ENCODE measurements at places on chromosomes 12 and 14.
A peak's percentile ranks its signal among the peaks of the same experiment; 100 is the strongest.

DNA sequence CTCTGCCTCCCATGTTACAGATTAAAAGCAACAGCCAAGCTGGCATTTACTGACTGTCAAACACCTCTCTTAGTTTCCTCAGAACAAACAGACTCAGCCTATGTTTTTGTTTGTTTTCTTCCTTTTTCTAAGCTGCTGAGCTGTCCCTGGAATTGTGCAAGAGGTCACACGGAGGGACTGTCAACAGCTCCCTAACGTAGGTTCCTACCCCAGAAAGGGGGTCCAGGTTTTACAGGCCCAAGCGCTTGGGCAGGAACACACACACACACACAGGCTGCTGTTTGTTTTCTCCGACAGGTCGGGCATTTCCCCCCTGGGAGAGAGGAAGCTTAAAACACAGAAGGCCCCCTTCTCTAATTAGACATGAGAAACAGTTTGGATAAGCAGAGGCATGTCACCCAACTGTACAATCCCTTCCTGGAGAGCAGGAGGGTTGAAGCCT, 739.6 kb upstream of the TBX3 start:
- no peak for DNase-seq

- DNase-seq: no peak
Observed at GRCh38 chr14:33837943-33838683, 112.8 kb downstream of the EGLN3 start.

DNA sequence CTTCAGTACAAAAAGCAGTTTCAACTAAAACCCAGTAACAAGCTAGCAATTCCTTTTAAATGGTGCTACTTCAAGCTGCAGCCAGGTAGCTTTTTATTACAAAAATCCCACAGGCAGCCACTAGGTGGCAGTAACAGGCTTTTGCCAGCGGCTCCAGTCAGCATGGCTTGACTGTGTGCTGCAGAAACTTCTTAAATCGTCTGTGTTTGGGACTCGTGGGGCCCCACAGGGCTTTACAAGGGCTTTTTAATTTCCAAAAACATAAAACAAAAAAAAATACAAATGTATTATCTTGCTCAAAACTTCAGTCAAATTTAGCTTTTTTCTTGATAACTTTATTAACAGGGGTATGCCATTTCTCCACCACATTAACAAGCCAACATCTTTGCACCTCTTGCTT, 3.6 kb upstream of the CLEC4E start:
- peak; percentile 72 for DNase-seq

- DNase-seq: no peak
Observed at GRCh38 chr12:7292300-7292699, 11.6 kb upstream of the ACSM4 start.

DNA sequence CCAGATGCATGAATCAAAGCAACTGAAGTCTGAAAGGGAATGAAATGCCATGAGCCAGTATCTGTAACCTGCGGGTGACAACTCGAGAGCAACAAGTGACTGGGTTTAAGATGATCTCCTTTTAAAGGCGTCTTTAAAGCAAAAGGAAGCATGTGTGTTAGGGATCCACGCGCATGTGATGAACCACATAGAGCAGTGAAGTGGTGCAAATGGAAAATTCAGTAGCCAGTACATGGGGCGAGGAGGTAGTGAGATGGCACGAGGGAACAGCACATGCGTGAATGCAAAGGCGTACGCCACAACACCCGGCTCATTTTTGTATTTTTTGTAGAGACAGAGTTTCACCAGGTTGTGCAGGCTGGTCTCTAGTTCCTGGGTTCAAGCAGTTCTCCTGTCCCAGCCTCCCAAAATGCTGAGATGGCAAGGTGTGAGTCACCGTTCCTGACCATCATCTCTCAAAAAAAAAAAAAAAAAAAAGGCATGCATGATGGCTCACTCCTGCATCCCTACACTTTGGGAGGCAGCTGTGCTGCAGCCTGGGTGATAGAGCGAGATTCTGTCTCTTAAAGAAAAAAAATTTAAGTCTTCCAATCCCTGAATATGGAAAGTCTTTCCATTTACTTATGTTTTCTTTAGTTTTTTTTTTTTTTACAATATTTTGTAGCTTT, 24.6 kb upstream of the BCL7A start:
- DNase-seq: no peak

DNA sequence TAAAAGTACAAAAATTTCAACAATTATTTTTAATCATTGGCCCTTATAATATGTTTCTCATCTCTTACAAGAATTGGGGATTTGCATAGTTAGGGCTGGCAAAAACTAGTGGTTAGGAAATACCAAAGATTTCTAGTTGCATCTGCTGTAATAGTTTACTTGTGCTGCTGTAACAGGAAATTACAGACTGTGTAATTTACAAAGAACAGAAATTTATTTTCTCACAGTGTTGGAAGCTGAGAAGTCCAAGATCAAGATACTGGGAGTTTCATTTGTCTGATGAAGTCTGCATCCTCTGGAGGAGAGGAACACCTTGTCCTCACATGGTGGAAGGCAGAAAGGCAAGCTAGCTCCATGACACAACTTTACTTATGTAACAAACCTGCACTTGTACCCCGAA, 157.0 kb downstream of the FLRT2 start:
- no peak for DNase-seq

DNA sequence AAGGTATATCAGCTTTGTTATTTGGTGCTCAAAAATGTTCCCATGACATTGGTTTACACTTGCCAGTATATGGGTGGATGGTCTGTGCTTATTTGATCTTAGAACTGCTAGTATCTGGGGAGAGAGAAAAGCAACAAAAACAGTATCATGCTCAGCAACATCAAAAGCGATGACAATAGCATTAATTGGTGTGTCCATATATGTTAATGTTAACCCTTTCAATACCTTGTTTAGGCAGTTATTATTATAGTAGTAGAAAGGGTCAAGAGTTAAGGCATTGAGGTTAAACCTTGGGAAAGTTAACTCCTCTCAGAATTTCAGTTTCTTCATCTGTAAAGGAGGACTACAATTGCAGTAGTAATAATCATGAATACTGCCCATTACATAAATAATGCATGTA, 37.4 kb upstream of the SLC38A2 start:
- DNase-seq: no peak

DNA sequence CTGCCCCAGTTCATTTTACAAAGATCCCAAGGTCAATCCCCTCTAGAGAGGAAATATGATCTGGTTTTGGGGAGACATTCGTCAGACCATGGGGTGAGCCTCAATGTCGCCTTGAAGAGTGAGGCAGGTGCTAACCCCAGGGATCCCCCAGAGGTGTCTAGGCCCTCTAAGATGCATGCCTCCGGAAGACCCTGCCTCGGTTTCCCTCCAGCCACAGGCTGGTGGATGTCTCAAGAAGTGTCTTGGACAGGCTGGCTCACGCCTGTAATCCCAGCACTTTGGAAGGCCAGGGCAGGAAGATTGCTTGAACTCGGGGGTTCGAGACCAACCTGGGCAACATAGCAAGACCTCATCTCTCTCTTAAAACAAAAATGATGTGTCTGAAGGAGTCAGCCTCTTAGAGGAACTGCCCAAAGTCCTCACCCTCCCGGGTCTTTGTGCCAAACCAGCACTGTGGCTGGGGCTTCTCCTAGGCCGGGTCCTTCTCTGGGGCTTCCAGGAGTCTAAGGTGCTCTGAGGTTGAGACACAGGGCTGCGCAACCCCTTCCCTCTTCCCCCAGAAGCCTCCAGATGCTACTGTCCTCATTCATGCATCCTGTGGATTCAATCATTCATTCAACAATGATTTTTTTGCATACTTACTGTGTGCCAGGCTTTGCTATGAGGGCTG, 24.7 kb upstream of the BEGAIN start:
- DNase-seq: no peak

- DNase-seq: no peak
Observed at GRCh38 chr12:76173756-76174155, 89.3 kb upstream of the NAP1L1 start.

DNA sequence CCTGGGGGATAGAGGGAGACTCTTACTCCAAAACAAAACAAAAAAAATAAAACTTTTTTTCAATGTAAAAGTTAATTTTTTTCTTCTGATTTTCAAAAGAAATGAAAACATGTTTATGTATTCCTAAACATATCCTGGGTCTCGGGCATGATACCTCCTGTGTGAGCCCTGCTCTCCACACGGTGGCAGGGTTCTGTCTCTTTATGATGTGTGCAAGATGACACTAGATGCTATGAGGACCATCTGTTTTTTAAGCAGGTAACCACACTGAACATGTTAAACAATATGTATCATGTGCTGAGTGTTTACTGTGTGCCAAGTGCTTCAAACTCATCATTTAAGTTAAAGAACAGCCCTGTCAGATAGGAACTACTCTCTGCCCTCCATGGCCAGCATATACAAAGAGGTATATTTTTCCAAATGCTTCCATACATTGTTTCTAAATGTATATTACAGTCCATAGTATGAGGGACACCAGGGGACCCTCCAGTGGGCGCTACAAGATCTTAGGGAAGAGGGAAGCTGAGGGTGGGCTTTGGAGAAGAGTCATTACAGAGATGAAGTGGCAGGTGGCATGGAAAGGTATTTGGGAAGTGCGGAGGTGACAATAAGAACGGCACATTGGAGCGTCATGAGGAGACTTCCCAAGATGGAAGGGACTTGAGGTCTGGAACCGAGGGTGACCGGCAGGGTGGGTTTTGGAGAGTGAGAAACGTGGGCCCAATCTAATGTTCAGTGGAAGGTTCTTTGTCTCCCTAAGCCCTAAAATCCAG, 28.5 kb downstream of the FOS start:
- DNase-seq: peak; percentile 16

DNA sequence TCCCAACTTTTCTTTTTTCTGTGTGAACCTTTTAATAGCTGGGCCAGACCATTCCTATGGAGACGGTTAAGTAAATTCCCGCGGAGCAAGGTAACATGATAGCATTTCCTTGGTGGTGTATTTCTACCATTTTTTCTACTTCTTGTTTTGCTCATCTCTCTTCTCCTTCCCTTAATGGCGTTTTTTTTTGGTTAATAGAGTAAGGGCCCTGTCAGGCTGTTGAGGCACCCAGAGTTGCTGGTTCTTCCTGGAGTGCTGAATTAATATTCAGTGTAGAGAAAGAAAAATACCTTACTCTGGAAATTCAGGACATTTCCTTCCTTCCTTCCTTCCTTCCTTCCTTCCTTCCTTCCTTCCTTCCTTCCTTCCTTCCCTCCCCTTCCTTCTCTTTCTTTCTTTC, 137.6 kb downstream of the KTN1 start:
- DNase-seq: no peak

GRCh38 chr12:11653215-11653753, 3.8 kb downstream of the ETV6 start:
- peak; percentile 54 for DNase-seq

DNA sequence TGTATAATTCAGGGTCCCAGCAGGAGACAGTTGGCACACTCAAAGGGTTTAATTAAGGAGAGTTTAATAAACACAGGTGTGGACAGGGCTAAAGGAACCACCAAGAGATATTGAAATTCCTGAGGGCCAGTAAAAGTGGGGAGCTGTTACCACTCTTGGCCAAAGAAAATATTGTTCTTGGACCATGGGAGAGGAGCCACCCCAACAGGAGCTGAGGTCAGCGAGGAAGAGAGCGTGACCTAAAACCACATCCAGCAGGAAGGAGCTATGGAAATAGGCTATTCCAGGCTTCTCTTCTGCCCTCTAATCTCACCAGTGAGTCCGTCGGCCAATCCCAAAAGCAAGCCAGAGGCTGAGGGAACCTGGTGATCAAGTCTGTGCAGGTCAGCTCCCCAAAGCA, 390.8 kb downstream of the MED13L start:
- no peak for DNase-seq

DNA sequence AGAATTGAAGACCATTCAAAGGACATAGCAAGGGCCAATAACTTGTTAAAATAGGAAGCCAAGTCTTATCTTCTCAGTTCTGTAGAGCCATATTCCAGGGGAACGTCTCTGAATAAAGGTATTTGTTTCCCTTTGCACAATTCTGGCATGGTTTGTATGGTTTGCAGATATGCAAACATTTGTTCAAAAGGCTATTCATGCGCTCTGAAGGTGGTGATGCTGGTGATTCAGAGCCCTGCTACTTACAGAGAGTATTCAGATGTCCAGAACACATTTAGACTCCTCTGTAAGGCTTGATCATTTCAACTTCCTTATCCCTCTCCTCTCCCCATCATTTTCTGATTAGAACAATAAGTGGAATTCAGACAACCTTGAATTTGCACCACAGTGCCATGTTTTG, 35.9 kb downstream of the SLC4A8 start:
- DNase-seq: no peak

DNA sequence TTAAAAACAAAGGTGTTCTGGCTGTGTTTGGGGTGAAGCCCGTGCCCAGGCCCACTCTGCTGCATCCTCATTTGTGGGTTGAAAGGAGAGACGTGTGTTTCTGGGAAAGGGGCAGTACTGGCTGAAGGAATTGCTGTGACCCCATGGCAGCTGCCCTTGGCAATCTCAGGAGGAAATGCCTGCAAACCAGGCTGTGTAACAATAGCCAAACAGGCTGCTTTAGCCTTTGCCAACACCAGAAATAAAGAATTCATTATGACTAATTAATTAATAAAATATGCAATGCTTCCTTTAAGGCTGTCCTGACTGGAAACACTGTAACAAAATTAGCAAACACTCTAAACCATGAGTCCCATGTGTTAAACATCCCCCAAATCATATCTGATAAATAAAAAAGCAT, 53.0 kb upstream of the KRR1 start:
- no peak for DNase-seq

GRCh38 chr14:83611906-83612390, 1918.0 kb upstream of the FLRT2 start:
- DNase-seq: no peak

DNA sequence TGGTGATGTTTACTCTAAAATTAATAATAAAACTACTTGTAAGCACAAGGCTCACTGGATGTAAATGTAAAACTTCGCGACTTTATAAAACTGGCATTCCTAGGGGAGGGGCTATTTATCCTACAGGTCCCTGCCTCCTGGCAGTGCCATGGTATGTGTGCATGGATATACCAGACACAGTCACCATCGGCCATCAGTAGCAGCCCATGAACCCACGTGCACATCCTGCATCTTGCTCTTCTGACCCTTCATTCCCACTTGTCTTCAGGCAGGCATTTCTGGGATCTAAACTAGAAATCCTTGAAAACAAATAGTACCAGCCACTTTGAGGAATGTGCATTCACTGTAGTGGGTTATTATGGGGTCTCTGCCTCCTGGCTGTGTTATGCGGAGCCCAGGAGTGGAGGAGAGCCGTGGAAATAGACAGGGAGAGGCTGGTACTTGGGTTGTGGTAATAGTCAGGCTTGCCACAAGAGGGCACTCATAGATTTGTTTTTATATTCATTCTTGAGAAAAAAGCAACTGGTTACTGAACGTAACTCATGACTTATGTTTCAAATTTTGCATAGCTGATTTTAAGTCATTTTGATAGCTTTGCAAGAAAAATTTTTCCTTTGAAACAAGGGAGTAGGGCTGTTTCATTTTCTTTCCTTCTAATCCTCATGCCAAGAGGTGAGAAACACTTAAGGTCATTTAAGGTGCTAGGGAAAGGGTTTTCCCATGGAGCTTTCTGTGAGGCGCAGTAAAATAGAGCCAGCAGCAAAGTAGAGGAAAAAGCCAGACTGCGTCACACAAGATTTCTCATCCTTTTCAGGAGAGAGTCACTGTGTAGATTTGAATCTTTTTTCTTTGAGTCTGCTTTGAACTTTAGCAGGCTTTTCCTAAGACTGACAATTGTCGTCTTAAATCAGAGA, 17.4 kb upstream of the GALNT16 start:
- peak; percentile 65 for DNase-seq
